ENCODE measurements at places on chromosomes 11 and 22.

- no peak for DNase-seq
Measured at GRCh38 chr11:128488471-128488870, 98.9 kb downstream of the ETS1 start.

- no peak for DNase-seq
Measured at GRCh38 chr22:20206709-20207215, 55.9 kb upstream of the CCDC188 start.

DNA sequence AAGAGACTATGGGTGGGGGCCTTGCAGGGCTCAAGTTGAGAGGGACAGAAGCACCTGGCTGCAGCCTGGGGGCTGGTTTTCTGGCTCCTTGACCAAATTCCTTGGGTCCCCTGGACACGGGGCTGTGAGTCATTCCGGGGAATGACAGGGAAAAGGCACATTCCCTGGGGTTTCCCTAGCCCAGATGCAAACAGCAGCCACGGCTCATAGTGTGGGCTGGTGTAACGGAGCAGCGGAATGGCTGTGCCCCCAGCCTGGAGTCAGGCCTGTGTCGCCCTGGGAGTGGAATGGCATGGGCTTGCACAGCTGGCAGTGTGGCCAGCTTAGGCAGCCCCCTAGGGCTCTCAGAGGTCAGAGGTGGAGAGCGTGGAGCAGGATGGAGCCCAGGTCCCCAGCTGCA, 77.6 kb upstream of the KCNQ1OT1 start:
- DNase-seq: no peak

DNA sequence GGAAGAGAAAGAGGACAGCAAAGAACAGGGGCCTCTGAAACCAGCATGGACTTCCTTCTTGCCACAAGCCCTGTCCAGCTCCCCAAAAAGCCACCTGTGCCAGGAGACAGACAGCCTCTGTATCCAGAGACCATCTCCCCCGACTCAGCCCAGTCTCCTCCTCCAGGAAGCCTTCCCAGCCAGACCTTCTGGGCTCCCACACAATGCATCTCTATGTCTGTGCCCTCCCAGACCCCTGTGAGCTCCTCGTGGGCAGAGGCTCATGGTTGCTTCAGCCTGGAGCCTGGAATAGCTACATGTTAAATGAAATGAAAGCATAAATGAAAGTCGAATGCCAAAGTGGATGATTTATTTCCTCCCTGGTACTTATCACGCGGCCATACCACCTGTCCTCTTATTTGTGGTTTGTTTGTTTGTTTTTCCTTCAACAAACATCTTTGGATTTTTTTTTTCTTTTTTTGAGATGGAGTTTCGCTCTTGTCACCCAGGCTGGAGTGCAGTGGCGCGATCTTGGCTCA, 7.3 kb upstream of the ARAP1 start:
- DNase-seq: no peak

GRCh38 chr22:32850157-32850556, 48.7 kb downstream of the TIMP3 start:
- DNase-seq: no peak
